Fibroblast of upper back skin (primary cell): ENCODE measurements at places on chromosomes 4 and X.

GRCh38 chrX:133980406-133980805 is 5.0 kb downstream of the GPC3 start:
- peak; percentile 59 for DNase-seq

DNA sequence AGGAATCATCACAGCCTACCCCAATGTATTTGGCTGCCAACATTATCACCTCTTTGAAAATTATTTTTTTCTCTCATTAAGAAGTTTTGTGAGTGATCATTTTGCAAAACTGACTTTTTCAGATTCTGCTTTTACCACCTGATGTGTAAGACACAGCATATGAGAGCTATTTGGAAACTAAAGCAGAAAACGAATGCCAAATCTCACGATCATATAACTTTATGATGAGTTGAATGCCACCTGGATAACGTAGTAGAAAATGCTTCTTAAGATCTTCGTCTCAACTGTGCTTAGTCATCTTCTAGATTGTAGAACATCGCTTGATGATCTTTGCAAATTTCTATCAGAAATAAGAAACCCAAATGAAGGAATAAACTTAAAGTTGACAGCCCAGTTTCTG is 21.3 kb upstream of the GRXCR1 start:
- DNase-seq: no peak

GRCh38 chr4:169249214-169249973 is 21.4 kb downstream of the SH3RF1 start:
- peak; percentile 41 for DNase-seq

DNA sequence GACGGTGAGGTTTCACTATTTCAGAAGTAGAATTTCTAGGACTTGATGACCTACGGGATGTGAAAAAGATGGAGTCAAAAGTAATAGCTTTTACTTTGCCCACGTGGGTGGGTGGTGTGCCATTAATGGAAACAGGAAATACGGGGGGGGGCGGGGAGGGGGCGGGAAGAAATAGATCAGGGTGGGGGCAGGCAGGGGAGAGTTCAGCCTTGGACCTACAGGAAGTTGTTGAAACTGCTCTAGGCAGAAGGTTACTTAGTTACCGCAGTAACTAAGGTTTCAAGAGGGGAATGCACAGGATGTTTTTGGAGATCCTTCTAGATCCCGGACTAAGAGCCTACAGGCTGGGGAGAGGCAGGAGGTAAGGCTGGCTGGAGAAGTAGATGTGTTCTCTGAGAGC is 3.6 kb upstream of the FHL1 start:
- DNase-seq: no peak

DNA sequence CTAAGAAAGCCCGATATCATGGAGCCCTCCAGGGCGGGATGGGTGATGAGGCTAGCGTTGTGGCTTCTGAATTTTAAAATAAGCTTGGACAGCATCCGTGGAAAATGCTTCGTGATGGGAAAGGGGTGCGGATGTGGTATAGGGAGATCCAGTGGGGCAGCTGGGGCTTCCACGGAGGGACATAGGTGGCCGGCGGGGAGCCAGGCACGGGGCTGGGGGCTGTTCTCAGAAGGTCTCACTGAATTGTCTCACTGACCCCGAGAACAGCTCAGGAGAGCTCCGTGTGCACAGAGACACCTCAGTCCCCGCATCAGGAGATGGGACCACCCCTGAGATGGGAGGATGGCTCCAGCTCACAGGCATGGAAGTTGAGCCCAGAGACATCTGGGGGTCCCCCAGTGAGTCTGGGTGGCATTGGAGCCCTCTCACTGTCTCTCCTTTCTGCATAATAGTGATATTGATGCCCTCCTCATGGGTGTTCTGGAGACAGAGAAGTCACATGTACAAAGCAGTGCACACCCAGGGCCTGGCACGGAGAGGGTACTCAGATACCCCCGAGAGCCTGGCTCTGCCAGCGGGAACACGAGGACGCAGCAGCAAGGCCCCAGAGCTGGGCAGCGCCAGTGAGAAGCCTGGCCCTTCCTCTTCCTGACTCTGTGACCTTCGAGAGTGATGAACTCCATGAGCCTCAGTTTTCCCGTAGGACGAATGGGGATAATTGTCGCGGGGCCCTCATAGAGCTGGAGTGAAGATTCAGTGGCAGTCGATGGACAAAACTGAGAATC is 70.6 kb upstream of the PSAPL1 start:
- DNase-seq: no peak

- peak; percentile 45 for DNase-seq
Observed at GRCh38 chr4:153465615-153466080, 512 bp upstream of the TMEM131L start.

DNA sequence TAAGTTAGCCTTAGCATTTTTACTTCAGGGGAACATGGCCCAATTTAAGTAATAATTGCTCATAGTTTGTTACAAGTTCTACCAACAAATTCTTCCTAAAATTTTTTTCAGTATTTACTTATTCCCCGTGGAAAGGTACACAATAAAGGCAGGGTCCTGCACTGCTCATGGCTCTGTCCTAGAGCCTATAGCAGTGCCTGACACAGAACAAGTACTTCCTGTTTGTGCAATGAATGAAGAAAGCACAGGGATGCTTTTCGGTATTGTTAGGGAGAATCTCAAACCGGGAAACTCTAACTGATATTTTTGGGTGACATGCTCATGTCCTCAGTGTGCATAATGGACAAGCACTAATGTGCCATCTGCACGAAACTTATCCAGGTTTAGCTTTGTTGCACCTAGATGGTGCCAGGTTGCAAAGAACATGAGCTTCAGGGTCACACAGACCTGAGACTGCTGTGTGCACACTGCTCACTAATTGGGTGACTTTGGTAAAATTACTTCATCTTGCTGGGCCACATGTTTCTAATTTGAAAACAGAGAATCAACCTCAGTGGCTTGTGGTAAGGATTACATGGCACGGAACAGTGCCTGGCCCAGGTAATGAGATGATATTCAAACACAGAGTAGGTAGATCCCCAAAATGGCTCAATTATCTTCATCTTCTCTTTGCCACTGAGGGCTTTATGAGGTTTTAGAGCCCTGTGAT is 175.8 kb upstream of the NPY2R start:
- DNase-seq: no peak

GRCh38 chr4:18529482-18529881 is 507.9 kb upstream of the LCORL start:
- DNase-seq: no peak

DNA sequence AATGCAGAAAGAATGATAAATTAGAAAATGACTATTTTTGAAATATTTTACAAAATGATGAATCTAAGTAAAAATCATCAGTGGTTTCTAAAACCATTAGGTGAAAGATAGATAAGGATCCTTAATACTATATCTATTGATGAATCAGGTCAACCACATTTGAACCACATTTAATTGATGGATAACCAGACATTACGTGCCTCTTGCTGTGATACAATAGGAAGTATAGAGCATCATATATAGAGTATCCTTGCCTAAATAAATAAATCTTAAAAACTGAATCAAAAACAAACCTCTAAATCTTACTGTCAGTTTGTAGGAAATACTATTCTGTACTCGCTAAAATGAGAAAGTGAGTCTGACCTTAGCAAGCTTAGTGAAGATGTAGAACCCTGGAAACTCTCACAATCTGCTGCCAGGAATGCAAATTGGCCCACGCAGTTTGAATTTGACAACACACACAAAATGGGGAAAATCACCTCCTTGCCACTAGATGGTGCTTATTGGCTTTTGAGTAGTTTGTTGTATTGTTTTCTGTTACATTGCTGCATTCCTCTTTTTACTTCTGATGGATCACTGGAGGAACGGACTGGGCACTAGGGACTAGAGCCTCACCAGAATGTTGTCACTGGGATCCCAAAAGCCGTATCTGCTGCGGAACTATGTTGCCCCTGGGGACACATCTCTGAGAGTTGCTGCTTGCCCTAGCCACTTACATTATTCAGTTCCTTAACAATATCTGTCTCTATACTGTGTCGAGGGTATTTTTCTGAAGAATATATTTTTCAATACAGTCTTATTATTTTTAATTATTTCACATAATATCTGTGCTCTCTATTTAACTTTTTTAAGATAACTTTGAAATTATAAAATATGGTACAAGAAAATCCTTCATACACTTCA is 25.4 kb upstream of the SLAIN2 start:
- peak; percentile 73 for DNase-seq

GRCh38 chr4:73725985-73726384 is 14.4 kb upstream of the CXCL8 start:
- DNase-seq: peak; percentile 96

DNA sequence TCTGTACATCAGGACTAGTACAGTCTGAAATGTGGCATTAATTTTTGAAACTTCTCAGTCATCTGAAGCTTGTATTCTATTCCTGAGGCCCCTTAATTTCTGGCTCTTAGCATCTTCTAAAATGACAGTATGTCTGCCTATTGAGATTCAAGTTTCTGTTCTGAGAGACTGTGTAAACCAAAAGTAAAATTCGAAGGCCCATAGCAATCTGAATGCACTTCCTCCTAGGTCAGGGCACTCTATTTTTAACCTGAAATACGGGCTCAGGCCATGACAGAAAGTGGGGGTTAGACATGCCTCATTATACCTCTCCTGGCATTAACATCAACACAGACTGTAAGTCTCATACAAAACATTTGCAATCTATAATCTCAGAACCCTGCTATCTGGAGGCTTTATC is 584.4 kb downstream of the KLHL4 start:
- DNase-seq: no peak

- no peak for DNase-seq
Observed at GRCh38 chrX:17355976-17356375, 19.0 kb upstream of the NHS start.

GRCh38 chrX:107871136-107871535 is 45.5 kb downstream of the MID2 start:
- no peak for DNase-seq
